Stimulated activated CD4-positive, alpha-beta T cell treated with anti-CD3 and anti-CD28 coated beads, Interleukin-12 subunit alpha, Interleukin-12 subunit beta, amount 100 ng/mL, for 48 hours (primary cell): ENCODE measurements at places on chromosomes 5 and 9.

- no peak for DNase-seq
These were observed 131.9 kb upstream of the LPCAT1 start for GRCh38 chr5:1655496-1656270.

GRCh38 chr9:121748727-121749423, 97.4 kb downstream of the DAB2IP start:
- DNase-seq, result no peak

GRCh38 chr9:132244582-132245455, 83.0 kb downstream of the NTNG2 start:
- no peak for DNase-seq

GRCh38 chr5:110258460-110259216, 467.8 kb downstream of the TMEM232 start:
- DNase-seq, result no peak

DNA sequence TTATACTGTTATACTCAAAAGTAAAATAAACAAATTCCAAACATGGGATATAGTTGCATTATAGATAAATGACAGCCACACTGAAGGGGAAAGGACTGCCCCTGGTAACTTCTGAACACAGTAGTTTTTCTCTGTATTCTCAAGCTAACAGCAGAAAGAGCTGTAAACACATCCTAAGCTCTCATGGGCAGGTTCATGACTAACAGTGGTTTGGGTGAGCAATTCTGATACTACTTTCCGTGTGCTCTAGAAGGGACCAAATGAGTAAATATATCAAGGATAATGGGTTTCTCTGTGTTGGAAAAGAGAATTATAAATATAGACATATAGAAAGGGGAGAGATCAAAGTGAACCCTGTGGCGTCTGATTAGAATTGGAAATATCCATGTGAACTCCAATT, 2.2 kb upstream of the LCN6 start:
- no peak for DNase-seq

DNA sequence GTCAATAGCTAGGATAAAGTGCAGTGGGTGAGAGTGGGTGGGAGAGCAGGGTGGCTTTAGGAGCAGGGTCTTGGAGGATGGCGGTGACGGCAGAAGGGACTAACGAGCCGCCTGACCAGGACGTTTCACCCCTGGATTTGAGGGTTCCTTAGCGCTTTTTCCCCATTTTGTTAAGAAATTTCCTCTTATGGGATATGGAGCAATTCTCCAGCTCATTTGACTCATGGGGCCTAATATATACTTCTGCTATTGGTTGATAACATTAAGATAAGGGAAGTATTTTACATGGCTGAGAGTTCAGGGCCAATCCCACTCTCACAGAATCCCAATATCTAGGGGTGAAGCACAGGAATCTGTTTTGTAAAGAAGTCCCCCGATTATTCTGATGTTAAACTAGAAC, 17.6 kb downstream of the CD180 start:
- no peak for DNase-seq

GRCh38 chr5:43785198-43785597, 182.2 kb downstream of the NNT start:
- no peak for DNase-seq

GRCh38 chr5:83470526-83471404, 779 bp upstream of the VCAN start:
- no peak for DNase-seq

DNA sequence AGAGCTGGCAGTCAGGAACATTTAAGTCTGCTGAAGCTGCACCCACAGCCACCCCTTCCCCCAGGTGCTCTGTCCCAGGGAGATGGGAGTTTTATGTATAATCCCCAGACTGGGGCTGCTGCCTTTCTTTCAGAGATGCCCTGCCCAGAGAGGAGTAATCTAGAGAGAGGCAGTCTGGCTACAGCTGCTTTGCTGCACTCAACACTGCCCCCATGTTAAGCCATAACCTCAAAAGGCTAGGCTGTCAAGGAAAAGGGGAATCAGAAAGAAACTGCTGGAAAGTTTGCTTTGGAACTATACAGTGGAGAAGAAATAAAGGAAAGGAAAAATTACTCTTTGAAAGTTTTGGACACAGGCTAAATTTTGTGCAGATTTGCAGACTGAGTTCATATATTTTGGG, 127.2 kb downstream of the MACIR start:
- no peak for DNase-seq

DNA sequence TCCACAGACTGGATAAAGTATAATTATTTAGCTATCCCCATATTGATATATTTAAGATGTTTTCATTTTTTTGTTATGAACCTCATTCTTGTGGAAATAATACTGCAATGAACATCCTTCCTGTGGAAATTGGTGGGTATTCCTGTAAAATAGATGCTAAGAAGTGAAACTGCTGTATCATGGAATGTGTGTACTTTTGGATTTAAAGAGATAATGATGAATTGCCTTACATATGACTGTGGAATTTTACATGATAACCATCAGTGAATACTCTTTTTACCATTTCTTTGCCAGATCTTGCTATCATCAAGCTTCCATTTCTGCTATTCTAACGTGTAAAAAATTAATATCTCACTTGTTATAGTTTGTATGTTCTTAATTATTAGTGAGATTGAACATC, 847.9 kb downstream of the EFNA5 start:
- DNase-seq, result no peak
